Memory B cell (primary cell): ENCODE measurements at places on chromosomes 6 and 20.
A peak's percentile ranks its signal among the peaks of the same experiment; 100 is the strongest.

DNA sequence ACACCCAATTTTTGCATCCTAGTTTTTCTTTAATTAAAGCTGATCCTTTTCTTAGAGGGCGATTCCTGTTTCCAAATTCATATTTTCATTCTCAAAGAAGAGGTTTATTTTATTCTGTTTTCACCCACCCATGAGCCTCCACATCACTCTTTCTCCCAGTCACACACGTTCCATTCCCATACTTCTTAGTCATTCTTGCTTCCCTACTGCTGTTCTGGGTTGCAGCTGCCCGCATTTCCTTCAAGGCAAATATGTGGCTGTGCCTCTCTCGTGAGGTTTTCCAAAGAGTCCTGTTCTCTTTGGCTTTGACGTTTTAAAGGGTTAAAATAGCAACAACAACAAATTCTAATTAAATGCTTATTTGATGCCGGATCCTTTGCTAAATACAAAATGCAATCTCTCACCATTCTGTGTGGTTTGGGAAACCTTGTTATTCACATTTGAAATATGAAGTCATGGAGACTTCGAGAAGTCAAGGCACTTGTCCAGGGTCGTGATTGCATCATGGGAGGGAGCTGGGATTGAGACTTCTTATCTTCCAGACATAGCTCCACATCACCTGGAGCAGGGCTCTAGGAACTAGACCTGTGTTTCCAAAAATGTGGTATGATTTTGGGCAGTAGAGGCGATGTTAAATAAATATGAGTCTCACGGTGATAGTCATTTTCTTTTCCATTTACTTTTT lies 126.6 kb downstream of the DOK5 start:
- H3K4me3 ChIP-seq: no peak overlapping the region
- peaks cover 6% of the 10 kb centered on the region for H3K4me1 ChIP-seq
- H3K36me3 ChIP-seq: peaks cover 7% of the 10 kb centered on the region
- H3K27me3 ChIP-seq: peaks cover 5% of the 10 kb centered on the region
- DNase-seq: no peak

GRCh38 chr6:53924277-53924676 lies 129.5 kb downstream of the LRRC1 start:
- no peaks in the 10 kb centered on the region for H3K4me1 ChIP-seq
- no peak overlapping the region for H3K27ac ChIP-seq
- no peaks in the 10 kb centered on the region for H3K27me3 ChIP-seq
- H3K4me3 ChIP-seq: no peak overlapping the region

DNA sequence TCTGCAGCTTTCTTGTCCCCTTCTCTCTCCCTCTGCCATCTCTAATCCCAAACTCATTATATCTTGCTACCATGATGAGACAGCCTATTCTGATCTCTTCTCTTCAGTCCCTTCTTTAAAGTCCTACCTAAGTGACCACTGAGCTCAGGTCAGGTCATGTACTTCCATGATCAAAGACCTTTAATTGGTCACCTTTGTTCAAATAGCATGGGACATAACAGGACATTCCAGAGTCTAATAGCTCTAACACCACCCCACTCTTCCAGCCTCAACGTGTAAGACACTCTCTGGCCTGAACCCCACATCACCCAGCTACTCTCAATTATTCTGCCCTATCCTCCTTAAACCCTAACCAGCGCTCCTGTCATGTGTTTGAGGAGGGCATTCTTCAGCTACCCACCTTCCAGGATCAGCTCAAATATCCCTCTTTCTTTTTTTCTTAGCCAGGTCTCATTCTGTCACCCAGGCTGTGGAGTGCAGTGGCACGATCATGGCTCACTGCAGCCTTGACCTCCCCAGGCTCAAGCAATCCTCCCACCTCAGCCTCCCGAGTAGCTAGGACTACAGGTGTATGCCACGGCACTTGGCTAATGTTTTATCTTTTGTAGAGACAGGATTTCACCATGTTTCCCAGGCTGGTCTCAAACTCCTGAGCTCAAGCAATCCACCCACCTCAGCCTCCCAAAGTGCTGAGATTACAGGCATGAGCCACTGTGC lies 2.1 kb upstream of the SMLR1 start:
- no peak overlapping the region for H3K27ac ChIP-seq
- no peaks in the 10 kb centered on the region for H3K36me3 ChIP-seq
- no peaks in the 10 kb centered on the region for H3K4me1 ChIP-seq
- H3K4me3 ChIP-seq: no peak overlapping the region
- H3K27me3 ChIP-seq: peaks cover 2% of the 10 kb centered on the region

DNA sequence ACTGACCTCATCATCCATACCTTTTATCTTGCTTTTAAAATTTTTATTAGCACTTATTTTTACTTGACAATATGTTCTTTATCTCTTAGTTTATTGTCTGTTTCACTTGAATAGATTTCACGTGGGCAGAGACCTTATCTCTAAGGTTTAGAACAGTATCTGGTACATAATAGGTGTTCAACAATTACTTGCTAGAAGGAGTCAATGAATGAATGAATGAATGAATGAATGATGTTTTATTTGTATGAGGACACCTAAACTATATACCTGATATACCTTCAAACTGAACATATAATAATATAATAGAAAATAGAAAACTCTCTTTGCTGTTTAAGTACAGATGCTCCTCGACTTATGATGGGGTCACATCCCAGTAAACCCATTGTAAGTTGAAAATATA lies 412.6 kb downstream of the CDKAL1 start:
- no peak for DNase-seq
- H3K4me3 ChIP-seq: no peak overlapping the region
- H3K27me3 ChIP-seq: no peaks in the 10 kb centered on the region
- H3K4me1 ChIP-seq: no peaks in the 10 kb centered on the region
- peaks cover 19% of the 10 kb centered on the region for H3K36me3 ChIP-seq

DNA sequence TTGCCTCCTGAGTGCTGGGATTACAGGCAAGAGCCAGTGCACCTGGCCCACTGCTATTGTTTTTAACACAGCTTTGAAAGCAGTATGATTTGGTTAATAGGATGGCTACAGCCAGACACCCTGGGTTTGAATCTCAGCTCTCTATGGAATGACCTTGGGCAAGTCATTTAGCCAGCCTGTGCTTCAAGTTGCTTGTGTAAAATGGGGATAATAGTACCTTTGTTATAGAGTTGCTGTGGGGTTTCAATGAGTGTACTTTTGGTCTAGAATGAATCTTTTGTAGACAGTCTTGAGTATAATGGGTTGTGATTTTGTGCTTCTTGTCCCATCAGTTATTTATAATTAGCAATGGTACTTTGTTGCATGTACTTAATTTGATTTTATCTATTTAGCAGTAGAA lies 70.9 kb downstream of the JARID2 start:
- H3K36me3 ChIP-seq: peaks cover 3% of the 10 kb centered on the region
- DNase-seq: no peak
- H3K4me3 ChIP-seq: no peak overlapping the region

DNA sequence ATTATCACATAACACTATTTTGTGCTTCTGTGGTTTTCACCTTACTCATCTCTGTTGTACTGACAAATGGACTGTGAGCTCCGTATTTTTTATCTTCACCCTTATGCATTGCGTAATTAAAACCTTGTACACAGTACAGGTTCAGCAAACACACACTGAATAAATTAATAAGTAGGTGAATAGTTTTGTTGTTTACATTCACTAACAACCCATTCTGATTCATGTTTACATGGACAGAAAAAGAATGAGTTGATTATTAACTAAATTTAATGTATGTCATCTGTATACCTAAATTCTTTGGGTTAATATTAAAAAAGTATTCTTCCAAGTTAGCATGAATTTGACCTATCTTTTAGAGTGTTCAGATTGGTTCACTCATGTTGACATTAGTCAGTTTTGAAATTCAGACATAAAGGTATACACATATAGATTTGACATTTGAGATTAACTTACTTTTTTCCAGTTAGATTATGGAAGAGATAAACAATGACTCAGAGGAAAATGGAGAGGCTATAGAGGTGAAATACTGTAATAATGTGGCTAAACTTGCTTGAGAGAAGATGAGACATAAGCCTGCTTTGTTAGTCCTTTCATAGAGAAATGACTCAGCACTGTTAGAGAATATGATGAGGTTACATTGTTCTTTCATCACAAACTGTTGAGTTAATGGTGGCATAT lies 541.7 kb upstream of the FLRT3 start:
- DNase-seq: no peak
- H3K4me3 ChIP-seq: no peak overlapping the region
- no peak overlapping the region for H3K27ac ChIP-seq
- no peaks in the 10 kb centered on the region for H3K27me3 ChIP-seq
- H3K4me1 ChIP-seq: no peaks in the 10 kb centered on the region
- no peaks in the 10 kb centered on the region for H3K36me3 ChIP-seq

DNA sequence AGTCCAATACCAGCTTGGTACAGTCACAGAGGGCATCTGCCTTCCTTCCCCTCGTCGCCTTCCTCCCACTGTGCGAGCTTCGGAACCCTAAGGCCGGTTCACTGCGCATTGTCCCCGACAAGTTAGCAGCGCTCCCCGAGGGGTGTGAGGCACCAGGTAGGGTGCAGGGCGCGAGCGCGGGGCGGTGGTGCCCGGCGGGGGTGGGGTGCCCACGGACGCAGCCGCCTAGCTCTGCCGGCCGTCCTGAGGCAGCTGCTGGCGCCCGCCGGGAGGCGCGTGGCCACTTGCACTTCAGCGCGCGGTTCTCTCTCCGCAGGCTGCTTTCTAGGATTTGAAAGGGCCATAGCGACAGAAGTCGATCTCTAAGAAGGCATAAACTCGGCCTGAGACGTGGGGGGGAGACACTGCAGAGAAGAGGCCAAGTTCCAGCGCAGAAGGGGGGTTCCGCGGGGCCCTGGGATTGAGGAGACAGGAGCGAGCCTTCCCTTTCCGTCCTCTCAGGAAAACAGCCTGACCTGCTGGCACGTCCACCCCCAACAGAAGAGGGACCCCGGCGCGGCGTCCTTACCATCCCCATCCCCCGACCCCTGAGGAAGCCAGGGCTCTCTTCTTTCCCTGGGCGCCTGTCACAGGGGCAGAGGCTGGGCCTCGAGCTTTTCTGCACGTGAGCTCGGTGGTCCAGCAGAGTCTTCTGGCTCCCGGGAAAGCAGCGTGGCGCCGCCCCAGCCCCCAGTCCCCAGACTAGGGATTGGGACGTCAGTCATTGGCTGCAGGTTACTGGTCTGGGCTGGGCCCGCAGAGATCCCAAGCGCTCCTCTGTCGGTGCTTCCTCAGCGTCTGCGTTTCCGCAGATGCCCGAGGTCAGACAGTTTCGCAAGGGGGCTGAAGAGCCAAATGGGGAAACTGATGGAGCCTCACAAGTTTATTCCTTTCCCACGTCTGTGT lies 15.6 kb upstream of the PRDM13 start:
- H3K27me3 ChIP-seq: peaks cover 21% of the 10 kb centered on the region
- no peak overlapping the region for H3K4me3 ChIP-seq
- peak; percentile 22 for DNase-seq
- peaks cover 6% of the 10 kb centered on the region for H3K4me1 ChIP-seq
- H3K36me3 ChIP-seq: peaks cover 2% of the 10 kb centered on the region

GRCh38 chr6:17427062-17427461 lies 33.7 kb downstream of the CAP2 start:
- no peaks in the 10 kb centered on the region for H3K36me3 ChIP-seq
- DNase-seq: no peak
- H3K4me1 ChIP-seq: no peaks in the 10 kb centered on the region
- H3K4me3 ChIP-seq: no peak overlapping the region
- H3K27me3 ChIP-seq: peaks cover 2% of the 10 kb centered on the region

GRCh38 chr6:31769684-31770371 lies 7.3 kb downstream of the VWA7 start:
- H3K27me3 ChIP-seq: no peaks in the 10 kb centered on the region
- no peak overlapping the region for H3K4me3 ChIP-seq
- H3K36me3 ChIP-seq: peaks cover 2% of the 10 kb centered on the region
- H3K4me1 ChIP-seq: peaks cover 9% of the 10 kb centered on the region

DNA sequence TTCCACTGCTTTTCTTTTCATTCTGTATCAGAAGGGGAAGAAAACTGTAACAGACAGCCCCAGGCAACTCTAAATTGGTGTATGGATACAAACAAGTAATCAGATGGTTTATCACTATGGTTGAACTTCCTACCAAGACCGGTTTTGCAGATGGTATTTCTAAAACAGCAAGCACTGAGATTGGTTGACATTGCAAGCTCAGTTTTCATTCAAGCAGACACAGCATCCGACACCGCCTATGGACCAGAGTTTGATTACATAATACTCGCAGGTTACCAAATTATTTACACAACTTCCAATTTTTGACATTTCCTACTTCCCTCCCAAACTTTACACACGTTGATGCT lies 209.9 kb downstream of the ALDH8A1 start:
- peaks cover 2% of the 10 kb centered on the region for H3K27me3 ChIP-seq
- no peak overlapping the region for H3K4me3 ChIP-seq
- peaks cover 2% of the 10 kb centered on the region for H3K4me1 ChIP-seq

- H3K27me3 ChIP-seq: peaks cover 3% of the 10 kb centered on the region
- no peaks in the 10 kb centered on the region for H3K4me1 ChIP-seq
- H3K27ac ChIP-seq: no peak overlapping the region
- no peak overlapping the region for H3K4me3 ChIP-seq
Measured at GRCh38 chr20:15703171-15703911, 869.9 kb downstream of the KIF16B start.

DNA sequence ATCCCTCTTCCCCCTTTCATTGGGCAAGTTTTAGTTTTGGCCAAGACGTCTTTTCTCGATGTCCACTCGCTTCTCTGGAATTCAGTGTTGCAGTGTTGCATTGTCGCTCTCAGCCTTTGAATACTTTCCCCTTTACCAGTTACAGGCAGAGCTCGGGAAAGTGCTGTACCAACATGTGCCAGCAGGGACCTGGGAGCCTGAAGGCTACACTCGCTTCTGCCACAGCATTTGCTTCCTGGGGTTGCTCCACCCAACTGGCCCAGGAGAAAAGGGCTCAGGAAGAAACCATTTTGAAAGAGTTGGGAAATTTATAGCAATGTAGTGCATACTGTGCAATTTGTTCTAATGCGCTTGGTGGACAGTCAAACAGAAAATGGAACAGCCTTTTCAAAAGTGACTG lies 78.6 kb downstream of the LINC00237 start:
- DNase-seq: no peak
- no peaks in the 10 kb centered on the region for H3K36me3 ChIP-seq
- H3K27me3 ChIP-seq: peaks cover 5% of the 10 kb centered on the region
- no peak overlapping the region for H3K4me3 ChIP-seq
- H3K4me1 ChIP-seq: no peaks in the 10 kb centered on the region

- peaks cover 5% of the 10 kb centered on the region for H3K36me3 ChIP-seq
- DNase-seq: no peak
- H3K4me1 ChIP-seq: peaks cover 3% of the 10 kb centered on the region
Measured at GRCh38 chr6:34437644-34437970, 11.7 kb upstream of the RPS10 start.

DNA sequence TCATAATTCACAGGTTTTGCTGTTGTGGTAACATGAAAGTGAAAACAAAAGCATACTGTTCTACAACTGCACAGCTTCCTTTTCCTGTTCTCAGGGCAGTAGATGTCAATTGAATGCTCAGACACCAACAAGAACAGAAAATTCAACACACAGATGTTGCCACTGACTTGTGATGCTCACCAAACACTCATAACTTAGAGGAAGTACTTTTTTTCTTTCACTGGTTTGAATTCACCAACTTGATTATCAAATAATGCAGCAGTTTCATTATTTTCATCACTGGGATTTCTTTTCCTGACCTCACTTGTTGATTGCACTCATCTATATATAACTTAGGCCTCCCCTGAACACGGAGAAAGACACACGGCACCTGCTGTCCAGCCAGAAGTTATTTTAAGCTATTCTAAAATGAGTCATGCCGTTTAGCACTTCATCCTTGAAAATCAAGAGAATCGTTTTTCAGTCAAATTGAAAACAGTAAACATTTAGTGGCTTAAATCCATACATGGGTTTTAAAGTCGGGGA lies 949 bp downstream of the TXLNB start:
- DNase-seq: no peak
- H3K4me1 ChIP-seq: peaks cover 38% of the 10 kb centered on the region
- peak overlapping the region; percentile 82 for H3K4me3 ChIP-seq
- H3K27me3 ChIP-seq: no peaks in the 10 kb centered on the region

- peaks cover 5% of the 10 kb centered on the region for H3K36me3 ChIP-seq
- peaks cover 14% of the 10 kb centered on the region for H3K4me1 ChIP-seq
- no peak overlapping the region for H3K27ac ChIP-seq
- no peak overlapping the region for H3K4me3 ChIP-seq
- H3K27me3 ChIP-seq: peaks cover 8% of the 10 kb centered on the region
Measured at GRCh38 chr20:39607141-39607540, 645.0 kb downstream of the DHX35 start.
